ENCODE measurements at places on chromosomes 6 and 20.

GRCh38 chr20:5621305-5621704 lies 128.9 kb upstream of the SHLD1 start:
- DNase-seq, result no peak

DNA sequence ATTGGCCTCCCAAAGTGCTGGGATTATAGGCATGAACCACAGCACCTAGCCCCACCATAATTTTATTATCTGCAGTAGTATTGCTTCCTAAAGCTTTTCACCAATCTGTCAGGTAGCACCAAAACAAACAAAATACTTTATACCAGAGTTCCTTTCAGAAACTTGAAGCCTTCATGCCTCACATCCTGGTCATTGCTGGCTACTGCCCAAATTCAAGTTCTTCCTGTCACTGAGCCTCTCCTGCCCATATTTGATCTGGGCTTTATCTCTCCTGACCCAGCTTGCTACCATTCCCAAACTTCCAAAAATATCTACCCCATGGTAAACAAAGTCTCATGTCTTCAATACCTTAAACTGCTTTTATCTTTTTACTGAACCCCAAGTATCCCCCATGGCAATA lies 34.9 kb upstream of the DST start:
- no peak for DNase-seq

DNA sequence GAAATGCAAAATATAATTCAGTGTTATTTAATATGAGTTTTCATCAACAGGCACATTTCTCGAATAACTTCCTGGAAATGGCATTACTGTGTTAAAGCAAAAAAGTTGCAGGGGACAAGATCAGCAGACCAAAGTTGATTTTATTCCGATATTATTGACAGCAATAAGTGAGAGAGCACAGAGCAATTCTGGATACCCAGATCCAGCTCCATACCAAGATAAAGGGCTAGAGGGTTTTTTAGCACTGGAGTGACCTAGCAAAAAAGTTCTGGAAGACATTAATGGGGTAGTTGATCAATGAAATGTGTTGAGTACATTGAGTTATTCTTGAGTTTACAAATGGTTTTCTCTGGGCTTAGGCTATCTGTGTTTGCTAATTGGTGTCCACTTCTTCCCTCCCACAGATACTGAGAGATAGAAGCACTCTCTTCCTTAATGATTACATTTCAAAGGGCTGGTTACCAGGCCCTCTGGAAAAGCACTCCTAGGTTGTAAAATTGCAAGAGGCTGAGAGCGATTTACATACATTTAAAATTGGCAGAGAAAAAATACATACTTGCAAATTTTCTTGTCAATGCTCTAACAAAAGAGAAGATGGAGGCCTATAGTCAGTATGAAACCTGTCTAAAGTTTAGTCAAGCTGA lies 47.0 kb upstream of the MANEA start:
- DNase-seq, result no peak

GRCh38 chr6:12350644-12351170 lies 60.5 kb downstream of the EDN1 start:
- DNase-seq, result no peak

- DNase-seq, result no peak
These were observed 11.4 kb downstream of the NUDT3 start for GRCh38 chr6:34381081-34381480.

GRCh38 chr20:4844325-4844724 lies 122.6 kb downstream of the PRND start:
- DNase-seq, result no peak

DNA sequence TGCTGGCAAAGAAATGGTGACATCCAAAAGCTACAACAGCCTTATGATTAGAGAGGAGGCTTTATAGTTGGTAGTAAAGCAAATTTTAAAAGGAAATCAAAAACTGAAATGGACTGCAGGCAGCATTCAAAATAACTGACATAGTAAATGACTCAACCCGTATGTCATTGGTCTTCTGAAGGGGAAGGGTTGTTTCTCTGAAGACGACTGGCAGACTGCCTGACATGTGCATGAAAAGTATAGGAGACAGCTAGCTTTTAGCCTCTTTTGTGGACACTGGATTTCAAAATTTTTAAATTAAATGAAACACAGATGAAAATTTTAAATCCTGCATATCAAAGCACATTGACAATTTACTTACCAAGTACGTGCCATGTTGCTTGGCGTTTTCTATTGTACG lies 90.7 kb downstream of the TRMT6 start:
- DNase-seq, result no peak

DNA sequence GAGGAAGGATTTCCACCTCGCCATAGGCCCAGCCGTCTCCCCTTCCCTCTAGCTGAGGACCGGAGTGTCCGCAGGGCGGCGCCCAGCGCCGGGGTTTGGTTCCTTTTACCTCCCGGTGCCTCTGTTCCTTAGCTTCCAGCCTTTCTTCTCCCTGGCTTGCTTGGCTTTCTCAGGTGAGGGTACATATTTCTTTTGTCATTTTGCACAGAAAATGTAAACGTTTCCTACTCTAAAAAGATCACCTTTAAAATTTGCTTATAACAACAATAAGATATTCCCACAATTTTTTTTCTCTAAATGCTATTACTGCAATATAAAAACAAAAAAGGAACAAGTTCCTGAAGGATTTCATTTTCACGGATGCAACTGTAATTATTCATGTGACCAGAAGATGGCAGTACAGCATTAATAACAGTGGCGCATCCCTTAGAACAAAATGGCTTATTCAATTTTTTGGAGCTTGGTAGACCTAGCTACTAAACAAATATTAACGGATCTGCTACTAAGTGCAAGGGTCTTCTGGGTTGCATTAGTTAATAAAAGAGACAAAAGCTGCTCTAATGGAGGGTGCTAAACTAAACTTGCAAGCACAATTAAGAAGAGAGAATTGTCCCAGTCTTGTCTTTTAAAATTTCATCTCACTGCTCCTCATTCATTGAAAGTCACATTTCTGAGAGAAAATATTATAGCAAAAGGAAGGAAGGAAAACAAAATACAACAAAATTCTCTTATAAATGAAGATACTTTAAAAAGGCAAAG lies 172.9 kb downstream of the ADGRG6 start:
- DNase-seq, result no peak

Data from activated CD4-positive, alpha-beta T cell treated with anti-CD3 and anti-CD28 coated beads, Interleukin-2, amount 50 U/mL, for 48 hours (primary cell).